ENCODE measurements at places on chromosomes 1 and 21.
A peak's percentile ranks its signal among the peaks of the same experiment; 100 is the strongest.

- DNase-seq: no peak
Observed at GRCh38 chr1:162972773-162973172, 96.4 kb upstream of the RGS4 start.

DNA sequence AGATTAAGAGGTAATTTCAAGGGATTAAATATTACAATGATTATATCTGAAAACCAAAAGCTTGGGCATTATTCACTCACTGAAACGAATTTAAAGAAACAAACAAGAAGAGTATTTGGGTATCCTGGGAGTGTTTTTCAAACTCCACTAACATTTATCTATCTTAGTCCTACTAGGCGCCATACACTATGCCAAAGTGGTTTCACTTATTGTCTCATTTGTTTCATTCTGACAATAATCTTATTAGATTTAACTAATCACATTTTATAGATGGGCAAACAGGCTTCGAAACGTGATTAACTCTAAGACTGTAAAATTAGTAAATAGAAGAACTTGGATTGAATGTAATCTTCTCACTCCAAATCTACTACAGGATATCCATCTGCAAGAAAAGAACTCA, 25.4 kb downstream of the ASH1L start:
- no peak for DNase-seq

DNA sequence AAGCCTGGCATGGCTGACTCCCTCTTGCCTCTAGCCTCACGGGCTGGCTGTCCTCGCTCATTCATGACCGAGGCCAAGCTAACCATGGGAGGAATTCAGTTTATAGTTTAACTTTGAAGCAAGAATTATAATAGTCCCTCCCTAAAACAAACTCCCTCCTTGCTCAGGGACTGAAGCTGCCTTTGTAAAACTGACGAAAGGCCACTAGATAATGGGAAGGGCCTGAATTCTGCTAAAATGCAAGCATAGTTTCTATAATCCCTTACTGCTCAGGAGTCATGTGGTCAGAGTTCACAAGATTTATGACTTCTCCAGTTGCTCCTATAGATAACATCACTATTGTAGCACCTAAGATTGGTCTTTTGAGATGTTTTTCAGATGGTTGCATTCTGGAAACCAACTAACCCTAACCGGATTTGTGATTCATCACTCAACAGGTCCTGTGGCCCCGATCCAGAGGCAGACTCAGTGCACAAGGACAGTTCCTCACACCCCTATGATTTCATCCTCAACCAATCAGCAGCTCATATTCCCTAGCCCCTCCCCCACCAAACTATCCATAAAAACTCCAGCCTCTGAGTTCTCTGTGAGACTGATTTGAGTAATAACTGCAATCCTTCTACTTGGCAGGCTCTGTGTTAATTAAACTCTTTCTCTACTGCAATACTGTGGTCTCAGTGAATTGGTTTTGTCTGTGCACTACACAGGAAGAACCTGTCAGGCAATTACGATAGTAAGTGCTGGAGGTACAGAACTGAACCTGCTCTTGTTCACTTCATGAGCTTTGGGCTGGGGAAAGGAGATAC, 26.4 kb downstream of the HHIPL2 start:
- DNase-seq: no peak

GRCh38 chr1:200895443-200895789, 716 bp downstream of the INAVA start:
- DNase-seq: no peak

DNA sequence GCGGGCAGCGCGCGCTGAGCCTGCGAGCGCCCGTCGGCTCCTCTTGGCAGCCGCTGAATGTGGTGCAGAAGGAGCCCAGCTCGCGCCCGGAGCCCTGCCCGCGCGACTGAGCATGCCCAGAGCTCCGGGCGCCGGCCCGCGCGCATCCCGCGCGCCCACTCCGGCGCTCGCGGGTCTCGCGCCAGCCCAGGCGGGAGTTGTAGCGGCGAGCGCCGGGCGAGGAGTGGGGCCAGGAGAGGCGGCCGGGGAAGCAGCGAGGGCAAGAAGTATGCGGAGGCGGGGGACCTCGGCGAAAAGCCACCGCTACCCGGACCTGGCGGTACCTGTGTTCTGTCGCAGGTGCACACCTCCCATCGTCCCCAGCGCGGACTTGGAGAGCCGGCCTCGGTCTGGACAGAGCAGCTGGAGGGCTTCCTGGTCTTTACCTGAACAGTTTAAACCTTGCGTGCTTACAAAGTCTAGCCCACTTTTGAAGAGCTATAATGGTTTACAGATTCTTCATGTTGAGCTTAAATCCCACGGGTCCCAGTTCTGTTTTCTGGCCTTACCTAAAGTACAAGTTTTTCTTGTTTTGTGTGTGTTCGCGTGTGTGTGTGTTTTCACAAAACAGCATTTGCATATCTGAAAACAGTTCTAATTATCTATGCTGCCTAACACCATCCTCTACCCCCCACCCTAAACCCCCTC, at the start of gene DDAH1:
TSS of gene DDAH1 (minus strand) at position 61 of the 687 bp plus-strand sequence. CDS start 114 bp downstream, outside the sequence.
- DNase-seq: peak; percentile 86

- no peak for DNase-seq
Observed at GRCh38 chr1:205497351-205497750, 7.1 kb upstream of the CDK18 start.

- no peak for DNase-seq
Observed at GRCh38 chr1:218850367-218850766, 323.3 kb upstream of the LYPLAL1 start.
